ENCODE measurements at places on chromosomes 1 and 21. TPM values are rescaled to one million over a fixed set of nuclear protein-coding genes. Genes with fewer than 3 reads are reported as not detected.

The LAMC2 gene
- total RNA-seq: 16.3 TPM

The MKNK1 gene
- total RNA-seq: 51.5 TPM

The VCAM1 gene
- 4.0 TPM for total RNA-seq

The MEX3A gene
- 0.32 TPM for total RNA-seq

The IL6R gene
- total RNA-seq: 31.8 TPM

The RORC gene
- total RNA-seq: 17.7 TPM

The FAM76A gene
- total RNA-seq: 14.0 TPM

The PODN gene
- total RNA-seq: 18.1 TPM

The EXTL1 gene
- 0.14 TPM for total RNA-seq

The TRABD2B gene
- total RNA-seq: 0.35 TPM

The NECTIN4 gene
- total RNA-seq: 1.6 TPM

The ACTL8 gene
- total RNA-seq: 1.0 TPM

All from mucosa of descending colon (tissue), 3 donors.